ENCODE measurements at places on chromosomes 2 and 18.

DNA sequence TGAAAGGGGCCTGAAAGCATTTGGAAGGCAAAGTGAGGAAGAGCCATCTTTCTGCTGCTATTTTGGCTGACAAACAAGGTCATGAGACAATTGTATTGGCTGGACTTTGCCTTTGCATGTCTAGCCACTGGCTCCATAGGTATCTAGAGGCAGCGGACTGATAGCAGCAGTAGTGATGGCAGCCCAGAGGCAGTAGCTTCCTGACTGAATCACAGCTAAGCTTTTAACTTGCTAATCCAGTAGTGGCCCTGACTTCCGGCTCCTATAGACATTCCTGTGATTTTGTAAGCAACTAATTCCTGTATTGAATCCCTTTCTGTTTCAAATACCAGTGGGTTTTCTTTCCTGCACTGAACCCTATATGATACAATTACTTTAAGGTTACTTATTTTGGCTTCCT lies 69.8 kb upstream of the PDE1A start:
- no peak for DNase-seq

DNA sequence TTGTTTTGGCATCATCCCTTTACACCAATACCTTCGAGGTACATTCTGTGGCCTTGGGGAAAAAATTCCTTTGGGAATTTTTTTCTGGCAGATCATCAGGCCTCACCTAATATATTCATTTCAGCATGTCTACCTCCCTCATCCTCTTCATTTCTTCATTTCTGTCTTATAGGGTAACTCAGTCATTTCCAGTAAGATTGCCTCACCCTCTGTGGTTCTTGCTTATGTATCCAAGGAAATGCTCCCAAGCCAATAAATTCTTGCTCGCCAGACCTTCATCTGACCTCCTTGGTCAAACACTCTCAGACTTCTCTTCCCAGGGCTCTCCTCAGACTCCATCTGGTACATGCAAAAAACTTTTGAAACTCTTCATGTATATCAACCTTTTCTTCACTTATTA lies 265.6 kb downstream of the TMX3 start:
- no peak for DNase-seq

GRCh38 chr2:69097891-69098655 lies 85.1 kb downstream of the ANTXR1 start:
- DNase-seq: no peak

- peak; percentile 23 for DNase-seq
These were observed 25.3 kb upstream of the SMAD7 start for GRCh38 chr18:48975817-48976649.

Measured in amniotic stem cell (primary cell).